Cardiac septum (tissue), 1 donor: ENCODE measurements at places on chromosomes 4 and X. TPM values are rescaled to one million over a fixed set of nuclear protein-coding genes. Genes with fewer than 3 reads are reported as not detected.

GRCh38 chr4:182808673-182809416, 108.3 kb downstream of the DCTD start:
- no peak for DNase-seq

GRCh38 chr4:129929052-129929451, 833.1 kb downstream of the C4orf33 start:
- no peak for DNase-seq

Gene ETFDH
- 131 TPM for total RNA-seq

Gene FAM9B
- total RNA-seq = not detected

DNA sequence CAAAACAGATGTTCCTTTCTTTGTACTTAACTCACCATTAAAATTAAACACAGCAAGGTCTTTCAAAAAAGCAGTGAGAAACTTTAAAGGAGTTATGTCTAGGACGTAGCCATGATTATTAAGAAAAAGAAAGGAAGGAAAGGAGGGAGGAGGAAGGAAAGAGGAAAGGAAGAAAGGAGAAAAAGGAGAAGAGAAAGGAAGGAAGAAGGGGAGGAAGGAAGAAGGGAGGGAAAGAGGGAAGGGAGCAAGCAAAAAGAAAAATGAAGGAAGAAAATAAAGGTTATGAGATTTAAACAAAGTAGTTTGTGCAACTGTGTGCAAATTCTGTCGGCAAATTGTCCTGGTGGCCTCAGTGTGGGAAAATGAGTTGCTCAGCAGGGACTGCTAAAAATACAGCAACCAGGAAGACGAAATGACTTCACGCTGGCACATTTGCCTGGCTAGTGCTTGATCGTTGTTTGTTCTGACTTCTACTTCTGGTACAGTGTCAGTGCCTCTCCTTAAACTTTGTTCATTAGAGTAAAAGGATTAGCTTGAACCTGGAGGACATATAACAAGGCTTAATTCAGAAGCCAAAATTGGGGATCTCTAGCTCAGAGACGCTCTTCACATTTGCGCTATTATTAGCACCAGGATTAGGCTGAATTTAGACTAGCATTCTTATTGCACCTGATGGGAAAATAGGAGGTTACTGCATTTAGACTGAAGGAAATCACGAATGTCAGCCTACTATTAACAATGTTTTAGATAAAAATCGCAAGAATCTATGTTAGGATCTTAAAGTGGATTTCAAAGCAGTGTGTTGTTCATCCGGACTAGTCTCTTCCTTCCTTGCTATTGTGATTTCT, 81.2 kb downstream of the DCK start:
- DNase-seq = no peak

Gene HTATSF1
- 66.2 TPM for total RNA-seq

DNA sequence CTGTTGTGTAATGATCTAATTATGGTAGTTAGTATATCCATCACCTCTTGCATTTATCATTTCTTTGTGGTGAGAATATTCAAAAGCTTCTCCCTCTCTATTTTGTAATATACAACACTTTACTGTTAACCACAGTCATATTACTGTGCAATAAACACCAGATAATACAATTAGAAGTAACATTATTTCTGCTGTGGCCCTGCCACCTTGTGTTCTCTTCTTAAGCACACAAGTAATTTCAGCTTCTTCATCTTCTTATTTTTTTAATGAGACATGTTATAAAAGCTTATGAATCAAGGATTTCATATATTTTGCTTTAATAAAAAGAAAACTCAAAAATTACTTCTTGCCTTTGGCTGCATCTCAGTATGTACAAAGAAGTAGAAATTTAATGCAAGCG, 675.2 kb upstream of the INTU start:
- DNase-seq = no peak

- DNase-seq = no peak
Observed at GRCh38 chr4:73817341-73817740, 19.1 kb upstream of the CXCL6 start.

GRCh38 chrX:136689436-136689835, 41.5 kb downstream of the CD40LG start:
- DNase-seq = no peak

Gene TEX13D
- not detected for total RNA-seq

Gene PHF8
- 12.3 TPM for total RNA-seq

DNA sequence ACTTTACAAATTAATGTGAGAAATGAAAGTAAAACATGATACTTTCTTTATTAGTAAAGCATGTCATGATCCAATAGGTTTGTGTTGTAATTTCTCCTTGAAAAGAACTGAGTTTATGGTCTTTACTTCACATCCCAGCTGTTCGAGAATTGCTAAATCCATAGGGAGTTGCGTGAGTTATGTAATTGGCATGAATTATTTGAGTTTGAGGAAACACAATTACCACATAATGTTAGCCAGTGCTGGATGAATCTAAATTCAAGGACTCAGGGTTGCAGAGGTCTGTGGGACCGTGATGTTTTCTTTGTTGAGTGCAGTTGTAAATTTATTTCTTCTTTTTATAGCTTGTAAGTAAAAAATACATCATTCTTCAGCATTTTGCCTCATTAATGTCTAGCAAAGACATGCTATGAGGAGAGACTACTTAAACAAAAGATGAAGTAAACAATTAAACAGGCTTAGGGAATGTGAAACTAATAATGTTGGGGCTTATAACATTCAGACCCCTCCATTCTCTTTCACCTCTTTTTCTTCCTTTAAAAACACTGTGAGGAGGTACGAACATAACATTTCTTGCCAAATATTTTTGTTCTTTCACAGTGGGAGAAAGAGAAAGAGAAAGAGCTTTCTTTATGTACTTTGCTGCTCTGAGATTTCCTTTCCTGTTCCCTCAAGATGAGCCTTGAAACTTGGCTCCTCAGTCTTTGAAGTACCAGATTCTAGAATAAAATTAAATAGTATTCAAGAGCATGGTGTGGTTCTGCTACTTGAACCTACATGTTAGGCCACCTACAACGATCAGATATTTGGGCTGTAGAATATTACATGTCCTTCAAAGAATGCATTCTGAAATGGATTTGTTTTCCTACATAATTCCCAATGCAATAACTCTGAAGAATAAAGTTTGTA, 159.6 kb upstream of the ANK2 start:
- no peak for DNase-seq

Gene MSANTD1
- 1.1 TPM for total RNA-seq

- no peak for DNase-seq
Observed at GRCh38 chrX:13607331-13607995, 38.1 kb downstream of the EGFL6 start.

GRCh38 chrX:25721564-25721963, 416.6 kb upstream of the MAGEB18 start:
- DNase-seq = no peak

Gene CFAP99
- not detected for total RNA-seq

Gene VCX2
- not detected for total RNA-seq

DNA sequence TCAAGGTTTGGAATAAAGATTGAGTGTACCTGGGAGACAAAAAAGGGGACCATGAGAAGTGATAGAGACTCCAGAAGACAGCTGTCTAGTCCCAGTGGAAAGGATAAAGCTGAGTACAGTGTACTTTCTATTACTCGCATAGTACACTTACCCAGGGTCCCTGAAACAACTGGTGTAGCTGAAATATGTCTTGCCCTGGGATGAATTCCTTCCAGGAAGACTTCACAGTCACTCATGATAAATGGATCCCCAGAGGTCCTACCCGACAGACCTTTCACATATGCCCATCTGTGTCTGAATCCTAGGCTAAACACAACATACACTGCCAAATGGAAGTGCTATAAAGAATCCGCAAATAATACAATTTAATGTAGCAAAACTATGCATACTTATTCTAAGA, 48.2 kb upstream of the SPANXN1 start:
- no peak for DNase-seq

DNA sequence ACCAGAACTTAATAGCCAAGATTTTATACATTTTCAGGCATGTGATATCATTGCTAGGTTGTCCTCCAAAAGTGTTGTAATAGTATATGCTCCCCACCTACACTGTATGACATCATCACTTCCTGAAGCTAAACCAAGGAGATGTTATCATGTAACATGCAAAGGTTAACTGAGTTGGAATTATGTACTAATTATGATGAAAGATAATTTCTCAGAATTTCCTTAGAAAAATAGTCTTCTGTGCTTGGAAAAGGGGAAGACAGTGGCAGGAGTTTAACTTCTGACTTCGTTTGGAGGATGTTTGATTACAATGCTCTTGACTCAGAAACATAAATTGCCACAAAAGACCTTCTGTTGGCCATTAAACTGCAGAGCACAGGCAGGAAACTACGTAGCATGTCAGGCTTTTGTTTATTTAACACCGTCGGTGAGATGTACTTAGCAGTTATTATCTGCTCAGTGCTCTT, 83.6 kb upstream of the GUCY1A1 start:
- no peak for DNase-seq

Gene GSX2
- total RNA-seq = not detected

Gene TMPRSS11A
- not detected for total RNA-seq
